ENCODE measurements at places on chromosomes 2 and 18.

- DNase-seq, result no peak
Measured at GRCh38 chr2:120605231-120605935, 130.3 kb upstream of the GLI2 start.

- no peak for DNase-seq
Measured at GRCh38 chr2:25312958-25313710, 28.6 kb downstream of the DNMT3A start.

GRCh38 chr18:20971886-20972267, 139.7 kb downstream of the ROCK1 start:
- no peak for DNase-seq

DNA sequence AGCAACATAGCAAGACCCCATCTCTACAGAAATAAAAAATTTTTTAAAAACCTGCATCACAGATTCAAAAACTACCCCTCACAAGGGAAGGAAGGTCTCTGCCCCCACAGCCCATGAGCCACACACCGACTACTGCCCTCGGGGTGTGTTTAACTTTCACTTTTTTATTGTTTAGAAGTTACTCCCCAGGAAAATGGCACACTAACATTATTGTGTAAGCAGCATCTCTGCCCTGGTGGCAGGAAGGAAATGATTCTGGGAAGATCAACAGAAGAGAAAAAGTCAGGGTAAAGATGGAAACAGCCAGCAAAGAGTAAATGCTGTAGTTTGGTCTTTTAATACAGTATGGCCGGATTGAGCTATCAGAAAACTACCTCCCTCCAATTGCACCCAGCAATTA, 21.9 kb downstream of the TRABD2A start:
- DNase-seq, result no peak

GRCh38 chr18:42872838-42873237, 242.6 kb downstream of the RIT2 start:
- DNase-seq, result no peak

Data from stimulated activated CD8-positive, alpha-beta memory T cell treated with anti-CD3 and anti-CD28 coated beads, Interleukin-4, amount 100 ng/mL, for 1 hour (primary cell).